Stimulated activated naive CD8-positive, alpha-beta T cell treated with anti-CD3 and anti-CD28 coated beads, Interleukin-15, amount 100 ng/mL, for 72 hours (primary cell): ENCODE measurements at places on chromosomes 2 and 18.

GRCh38 chr2:47054036-47054555, 101.0 kb downstream of the STPG4 start:
- no peak for DNase-seq

DNA sequence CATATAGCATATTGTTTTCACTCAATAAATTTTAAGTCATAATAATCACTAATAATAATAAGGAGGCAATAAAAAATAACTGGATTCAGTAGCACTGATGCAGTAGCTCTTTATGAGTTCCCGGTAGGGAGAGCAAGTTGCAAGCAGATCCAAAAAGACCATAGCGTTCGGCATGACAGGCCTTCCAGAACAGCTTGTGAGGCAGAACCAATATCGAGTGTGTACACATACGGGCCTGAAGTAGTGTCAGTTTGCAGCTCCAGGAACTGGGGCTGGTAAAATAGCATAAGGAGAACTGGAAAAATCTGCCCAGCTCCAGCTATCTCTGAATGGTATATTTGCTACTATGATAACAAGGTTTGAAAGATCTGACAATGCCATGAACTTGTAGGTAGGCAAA, 1607.8 kb upstream of the PIK3C3 start:
- DNase-seq, result no peak

- no peak for DNase-seq
Measured at GRCh38 chr2:223835701-223836532, 1.5 kb downstream of the AP1S3 start.

DNA sequence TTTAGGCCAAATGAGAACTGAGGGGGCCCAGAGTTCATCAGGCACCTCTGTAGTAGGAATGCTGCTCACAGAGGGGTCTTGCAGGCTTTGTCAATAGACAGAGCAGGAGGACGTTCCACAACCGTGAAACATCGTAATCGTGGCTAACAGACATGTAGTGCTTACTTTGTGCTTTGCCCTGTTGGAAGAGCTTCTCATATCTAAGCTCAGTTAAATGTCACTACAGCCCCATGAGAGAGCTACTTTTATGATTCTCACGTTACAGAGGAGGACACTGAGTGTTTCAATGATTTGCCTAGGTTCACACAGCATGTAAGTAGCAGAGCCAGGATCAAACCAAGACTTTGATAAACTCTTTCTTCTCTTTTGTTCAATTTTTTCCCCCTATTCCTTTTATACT, 136.6 kb downstream of the MYCN start:
- no peak for DNase-seq

GRCh38 chr2:42042631-42043355, 5.0 kb upstream of the PKDCC start:
- no peak for DNase-seq

GRCh38 chr2:10266133-10266620, 36.5 kb upstream of the HPCAL1 start:
- DNase-seq, result no peak

DNA sequence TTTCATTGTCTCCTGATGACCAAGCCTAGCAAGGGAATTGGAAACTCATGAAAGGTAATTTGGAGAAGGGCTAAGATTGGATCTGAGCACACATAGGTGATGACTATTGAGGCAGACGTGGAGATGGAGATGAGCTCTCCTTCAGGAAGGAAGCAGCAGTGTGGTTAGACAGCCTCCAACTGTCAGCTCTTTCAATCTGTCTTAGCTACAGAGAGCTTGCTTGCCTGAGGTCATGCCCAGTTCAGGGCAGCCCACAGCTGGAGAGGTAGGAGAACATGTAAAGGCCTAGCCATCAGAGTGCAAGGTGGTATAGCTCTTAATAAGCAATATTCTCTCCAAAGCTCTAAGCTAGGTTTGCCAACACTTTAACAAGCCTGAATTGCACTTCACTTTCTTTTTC, 79.2 kb downstream of the THSD7B start:
- DNase-seq, result no peak

DNA sequence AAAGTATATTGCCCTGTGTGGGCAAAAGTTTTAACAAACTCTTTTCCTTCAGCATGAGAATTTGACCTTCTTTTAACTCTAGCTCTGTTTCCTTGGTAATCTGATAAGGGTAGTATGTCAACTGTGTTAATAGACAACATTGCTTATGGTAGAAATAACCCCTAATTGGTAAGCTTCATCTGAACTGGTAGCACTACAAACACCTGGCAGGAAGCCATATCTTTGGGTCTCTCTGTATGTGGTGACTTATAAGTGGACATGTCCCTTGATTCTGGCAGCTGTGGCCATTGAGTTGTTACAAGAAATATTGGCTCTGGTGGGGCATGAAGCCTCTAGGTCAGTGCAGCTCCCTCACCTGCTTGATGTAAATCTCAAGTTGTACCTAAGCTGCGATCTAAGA, 46.9 kb downstream of the MBD5 start:
- DNase-seq, result no peak

DNA sequence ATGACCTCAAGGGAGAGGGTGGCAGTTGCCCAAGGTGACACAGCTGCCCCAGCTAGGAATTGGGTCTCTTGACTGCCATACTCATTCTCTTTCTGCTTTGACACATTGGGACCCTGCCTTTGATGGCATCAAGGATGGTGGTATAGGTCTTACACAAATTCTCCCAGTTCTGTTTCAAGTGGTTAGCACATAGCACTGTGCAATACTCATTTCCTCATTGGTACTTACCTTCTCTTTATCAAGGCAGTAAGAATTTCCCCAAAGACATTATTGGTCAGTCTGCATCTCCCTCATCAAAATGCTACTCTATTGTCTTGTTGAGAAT, 35.9 kb upstream of the CCDC93 start:
- peak; percentile 33 for DNase-seq

- no peak for DNase-seq
Measured at GRCh38 chr2:236840857-236841256, 244.8 kb upstream of the COPS8 start.

DNA sequence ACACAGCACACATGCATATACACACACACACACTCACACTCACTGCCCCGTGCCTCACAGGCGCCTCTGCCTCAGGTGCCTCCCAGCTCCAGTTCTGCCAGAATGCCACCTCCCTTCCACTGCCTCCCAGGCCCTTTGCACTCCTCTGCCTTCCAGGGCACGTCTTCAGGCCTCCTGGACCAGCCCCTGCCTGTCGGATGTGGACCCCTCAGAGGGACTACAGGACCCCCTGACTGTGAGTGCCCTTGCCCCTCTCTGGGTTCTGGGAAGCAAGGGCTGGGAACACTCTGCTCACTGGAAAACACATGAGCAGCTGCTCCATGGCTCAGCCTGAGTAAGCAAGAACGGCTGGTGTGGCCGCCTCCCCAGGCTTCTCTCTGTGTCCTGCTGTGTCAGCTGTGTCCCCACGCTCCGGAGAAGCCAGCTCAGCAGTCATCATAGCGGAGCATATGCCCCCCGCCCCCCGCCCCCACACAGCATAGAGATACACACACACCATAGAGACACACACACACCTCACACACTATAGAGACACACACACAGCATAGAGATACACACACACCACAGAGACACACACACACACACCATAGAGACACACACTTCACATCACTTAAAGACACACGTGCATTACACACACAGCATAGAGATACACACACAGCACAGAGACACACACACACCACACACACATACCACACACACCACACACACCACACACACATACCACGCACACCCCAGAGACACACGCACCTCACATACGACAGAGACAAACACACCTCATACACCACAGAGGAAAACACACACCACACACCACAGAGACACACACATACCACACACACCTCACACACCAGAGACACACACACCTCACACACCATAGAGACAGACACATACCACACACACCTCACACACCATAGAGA, 271.3 kb downstream of the CYRIA start:
- no peak for DNase-seq

DNA sequence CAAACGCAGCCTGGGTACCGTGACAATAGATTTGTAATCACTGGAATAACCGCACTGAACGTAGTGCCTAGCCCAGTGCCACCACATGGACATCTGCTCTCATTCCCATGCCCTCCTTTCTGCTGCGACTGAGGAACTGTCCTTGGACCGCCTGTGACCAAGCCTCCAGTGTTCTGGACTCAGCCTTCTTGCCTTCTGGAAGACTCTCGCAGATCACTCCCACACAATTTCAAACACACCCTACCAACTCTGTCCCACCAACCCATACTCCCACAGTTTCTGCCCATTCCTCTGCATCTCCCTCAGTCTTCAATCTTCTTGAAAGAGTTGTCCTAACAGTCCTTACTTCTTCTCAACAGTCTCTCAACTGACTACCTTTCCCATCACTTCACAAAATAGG, 2.1 kb downstream of the RNF149 start:
- peak; percentile 18 for DNase-seq

- DNase-seq, result no peak
Measured at GRCh38 chr2:2742726-2743125, 411.7 kb upstream of the MYT1L start.

- peak; percentile 63 for DNase-seq
Measured at GRCh38 chr18:63299837-63300745, 19.5 kb downstream of the BCL2 start.

DNA sequence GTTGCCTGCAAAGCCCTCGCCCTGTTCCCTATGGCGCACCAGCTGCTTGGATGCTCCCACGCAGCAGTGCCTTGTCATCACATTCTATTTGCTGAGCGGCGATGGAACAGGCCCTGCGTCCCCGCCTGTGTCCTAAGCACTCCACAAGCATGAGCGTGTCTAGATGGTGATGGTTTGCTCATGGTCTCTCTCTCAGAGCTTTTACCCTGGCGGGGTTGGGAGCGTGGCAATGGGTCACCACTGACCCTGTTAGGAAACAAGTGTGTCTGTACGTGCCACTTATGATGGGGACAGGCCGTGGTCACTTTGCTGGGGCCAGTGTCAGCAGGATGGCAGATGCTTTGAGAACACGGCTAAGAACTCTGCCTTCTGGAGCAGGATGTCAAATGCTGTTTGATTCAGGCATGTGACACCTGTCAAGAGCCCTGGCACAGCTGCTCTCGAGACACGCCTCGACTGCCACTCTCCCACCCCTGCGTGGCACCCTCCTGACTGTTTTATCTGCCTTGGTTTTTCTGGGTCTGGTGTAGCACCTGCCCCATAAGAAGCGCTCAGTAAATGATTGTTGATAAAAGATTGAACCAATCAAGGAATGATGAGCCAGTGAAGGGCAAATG, 44.2 kb downstream of the RRM2 start:
- DNase-seq, result no peak

DNA sequence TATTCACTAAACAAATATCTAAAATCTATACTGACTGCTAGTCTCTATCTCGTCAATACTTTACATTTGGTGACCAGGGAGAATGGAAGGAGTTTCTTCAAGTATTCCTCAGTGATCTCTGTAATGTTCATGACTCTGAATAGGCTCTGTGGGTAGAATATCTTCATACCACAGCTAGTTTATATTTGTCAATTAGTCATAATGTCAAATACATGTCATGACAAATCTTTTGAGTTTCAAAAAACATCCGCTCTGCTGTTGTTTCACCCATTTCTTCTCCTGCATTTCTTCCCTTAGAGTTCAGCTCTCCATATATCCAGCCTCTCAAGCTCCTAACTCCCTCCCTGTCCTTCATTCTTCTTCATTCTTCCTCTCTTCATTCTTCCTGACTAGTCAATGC, 206.5 kb upstream of the FANCL start:
- no peak for DNase-seq

DNA sequence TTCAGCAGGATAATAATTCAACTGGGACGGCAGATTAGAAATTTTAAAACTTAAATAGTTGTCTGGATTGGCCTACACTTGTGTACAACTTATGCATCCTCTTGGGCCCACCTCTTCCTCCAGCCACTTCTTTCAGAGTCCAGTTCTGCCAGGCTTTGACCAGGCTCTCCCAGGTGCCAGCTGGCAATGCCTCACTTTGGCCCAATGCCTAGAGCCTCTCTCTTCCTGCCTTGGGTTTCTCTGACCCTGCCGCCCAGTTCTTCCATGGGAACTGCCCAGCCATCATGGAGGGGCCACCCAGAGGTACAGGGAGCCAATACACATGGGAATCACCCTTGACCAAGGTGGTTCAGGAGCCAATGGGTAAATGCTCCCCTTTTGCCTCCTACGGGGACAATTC, 135.5 kb downstream of the IRS1 start:
- DNase-seq, result no peak

- no peak for DNase-seq
Measured at GRCh38 chr2:187900021-187900420, 345.8 kb upstream of the TFPI start.

DNA sequence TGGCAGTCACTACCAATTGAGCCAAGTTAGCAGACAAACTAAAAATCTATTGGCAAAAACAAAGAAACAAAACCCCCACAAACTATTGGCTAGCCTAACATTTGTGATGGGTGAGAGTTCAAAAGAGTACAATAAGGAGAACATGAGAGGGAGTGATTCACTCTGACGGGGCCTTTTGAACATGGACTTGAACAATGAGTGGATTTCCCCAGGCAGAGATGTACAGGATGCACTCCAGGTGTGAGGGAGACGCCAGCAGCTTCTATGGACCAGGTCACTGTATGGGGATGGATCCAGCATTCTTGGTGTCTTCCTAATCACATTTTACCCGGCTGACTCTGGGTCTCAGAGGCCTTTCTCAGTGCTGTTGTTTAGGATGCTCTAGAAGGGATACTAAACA, 167.5 kb upstream of the SMAD2 start:
- no peak for DNase-seq

DNA sequence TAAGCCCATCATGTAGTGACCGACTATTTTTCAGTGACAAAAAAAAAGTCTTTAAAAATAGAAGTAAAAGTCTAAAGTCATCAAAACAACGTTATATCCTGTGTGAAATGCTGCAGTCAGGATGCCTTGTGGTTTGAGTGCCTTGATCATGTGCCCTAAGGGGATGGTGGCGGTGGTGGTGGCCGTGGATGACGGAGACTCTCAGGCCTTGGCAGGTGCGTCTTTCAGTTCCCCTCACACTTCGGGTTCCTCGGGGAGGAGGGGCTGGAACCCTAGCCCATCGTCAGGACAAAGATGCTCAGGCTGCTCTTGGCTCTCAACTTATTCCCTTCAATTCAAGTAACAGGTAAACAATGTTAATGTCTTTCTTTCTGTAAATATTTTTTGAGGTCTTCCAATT, at the start of gene CD28:
CD28 (plus strand) TSS at position 237 of the 400 bp plus-strand sequence; CDS start at position 295, 58 bp downstream.
- peak; percentile 93 for DNase-seq

- no peak for DNase-seq
Measured at GRCh38 chr18:14100503-14101286, 31.5 kb downstream of the ZNF519 start.

DNA sequence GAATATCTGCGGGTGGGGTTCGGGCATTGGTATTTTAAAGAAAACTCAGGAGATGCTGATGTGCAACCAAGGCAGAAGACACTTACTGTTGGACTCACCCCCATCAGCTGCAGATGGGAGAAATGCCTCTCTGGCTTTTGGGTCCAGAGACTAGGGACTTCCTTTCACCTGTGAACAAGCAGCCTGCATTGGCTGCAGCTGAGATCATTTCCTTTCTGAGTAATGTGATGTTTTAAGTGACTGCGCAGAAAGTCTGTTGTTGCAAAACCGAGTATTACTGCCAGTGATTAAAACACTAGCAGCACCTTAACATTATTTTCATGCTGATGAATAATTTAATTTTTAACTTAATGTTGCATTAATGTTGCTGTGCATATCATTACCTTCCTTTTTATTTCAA, 143.0 kb downstream of the TSN start:
- no peak for DNase-seq
